ENCODE measurements at places on chromosomes 7 and 10. TPM values are rescaled to one million over a fixed set of nuclear protein-coding genes. Genes with fewer than 3 reads are reported as not detected.

- peak; percentile 47 for DNase-seq
Observed at GRCh38 chr10:110395350-110396283, 90.9 kb upstream of the SMNDC1 start.

The PON1 gene
- total RNA-seq, result not detected

DNA sequence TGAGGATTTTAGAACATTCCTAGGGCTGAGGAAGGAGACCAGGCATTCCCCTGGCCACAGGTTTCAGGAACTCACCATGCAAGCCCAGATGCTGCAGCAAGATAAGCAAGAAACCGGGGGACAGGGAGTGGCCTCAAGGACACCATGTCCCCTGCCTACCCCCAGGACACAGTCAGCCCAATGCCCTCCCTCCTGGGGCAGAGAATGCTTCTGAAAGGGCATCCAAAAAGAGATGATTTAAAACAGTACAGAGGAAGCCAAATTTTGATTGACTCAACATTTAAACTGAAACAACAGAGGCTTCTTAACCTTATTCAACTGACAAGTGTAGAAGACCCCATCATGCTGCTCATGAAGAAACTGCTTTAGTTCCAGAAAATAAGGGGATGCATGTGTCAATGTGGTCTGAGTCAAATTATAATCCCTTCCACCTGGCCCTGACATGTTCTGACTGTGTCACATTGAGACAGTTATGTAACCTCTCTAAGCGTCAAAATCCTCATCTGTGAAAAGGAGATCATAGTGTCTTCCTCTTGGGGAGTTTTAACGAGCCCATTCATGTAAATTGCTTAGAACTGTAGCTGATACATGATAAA, 60.0 kb downstream of the ICA1 start:
- no peak for DNase-seq

DNA sequence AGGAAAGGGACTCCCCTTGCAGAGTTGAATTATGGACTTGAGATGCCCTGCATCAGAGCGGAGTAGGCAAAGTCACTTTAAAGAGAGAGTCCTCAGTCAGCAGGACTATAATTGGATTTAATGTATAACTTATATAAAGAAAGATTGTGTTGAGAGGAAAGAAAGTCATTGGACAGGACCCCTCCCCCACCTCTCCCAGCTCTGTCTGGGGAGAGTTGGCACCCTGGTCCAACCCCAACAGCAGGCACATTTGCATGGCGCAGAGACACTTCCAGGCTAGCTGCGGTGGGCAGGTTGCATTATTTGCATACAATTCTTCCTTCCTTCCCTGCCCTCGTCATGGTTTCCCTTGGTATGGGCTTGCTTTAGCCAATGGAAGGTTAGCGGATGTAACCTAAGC, 46.1 kb upstream of the NPTX2 start:
- DNase-seq, result no peak

Measured in omental fat pad (tissue), 4 donors.